Common myeloid progenitor, CD34-positive (primary cell): ENCODE measurements at places on chromosomes 7 and 10.

GRCh38 chr7:28960071-28960840 lies 2.1 kb upstream of the TRIL start:
- DNase-seq = no peak
- H3K4me3 ChIP-seq = no peak overlapping the region
- H3K4me1 ChIP-seq = peaks cover 34% of the 10 kb centered on the region
- H3K36me3 ChIP-seq = no peaks in the 10 kb centered on the region
- no peak overlapping the region for H3K27ac ChIP-seq

GRCh38 chr10:29517352-29517923 lies 117.3 kb downstream of the SVIL start:
- peaks cover 10% of the 10 kb centered on the region for H3K36me3 ChIP-seq
- no peaks in the 10 kb centered on the region for H3K27me3 ChIP-seq
- no peaks in the 10 kb centered on the region for H3K4me1 ChIP-seq
- peak; percentile 51 for DNase-seq
- H3K4me3 ChIP-seq = no peak overlapping the region
- H3K27ac ChIP-seq = no peak overlapping the region

DNA sequence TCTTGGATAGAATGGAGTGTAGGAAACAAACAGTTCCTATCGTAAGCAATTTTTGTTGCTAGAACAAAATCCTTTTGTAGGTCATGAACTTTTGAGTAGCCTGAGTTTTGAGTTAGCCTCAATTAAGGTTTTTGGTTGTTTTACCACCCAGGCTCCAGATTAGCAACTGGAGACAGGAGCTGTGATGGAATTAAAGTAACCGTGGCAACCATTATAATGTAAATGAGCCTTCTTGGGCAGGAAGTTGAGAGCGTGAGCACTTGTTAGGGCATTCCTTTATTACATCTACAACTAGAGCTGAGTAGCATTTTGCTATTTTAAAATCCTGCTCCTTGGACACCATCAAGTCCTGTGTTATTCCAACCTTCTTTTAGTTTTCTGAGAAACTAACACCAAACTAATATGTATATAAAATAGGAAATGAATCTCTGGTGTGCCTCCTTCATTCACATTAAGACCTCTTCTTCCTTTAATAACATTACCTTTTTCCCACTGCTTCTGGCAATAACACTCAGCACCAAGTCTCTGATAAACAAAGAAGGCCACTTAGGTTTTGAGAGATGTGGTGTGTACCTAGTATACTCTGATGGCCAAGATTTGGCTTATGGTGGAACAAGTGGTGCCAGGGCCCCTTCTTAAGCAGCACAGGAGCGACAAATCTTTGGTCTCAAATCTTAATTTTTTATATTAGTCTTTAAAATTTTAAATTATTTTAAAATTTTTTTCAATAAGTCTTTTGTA lies 34.0 kb downstream of the AHCYL2 start:
- DNase-seq = no peak
- H3K4me1 ChIP-seq = peaks cover 7% of the 10 kb centered on the region
- H3K27me3 ChIP-seq = no peaks in the 10 kb centered on the region
- H3K27ac ChIP-seq = no peak overlapping the region
- H3K4me3 ChIP-seq = no peak overlapping the region

GRCh38 chr10:15333909-15334649 lies 37.0 kb downstream of the FAM171A1 start:
- no peak overlapping the region for H3K27ac ChIP-seq
- H3K4me1 ChIP-seq = no peaks in the 10 kb centered on the region
- no peak overlapping the region for H3K4me3 ChIP-seq
- H3K36me3 ChIP-seq = no peaks in the 10 kb centered on the region
- peaks cover 2% of the 10 kb centered on the region for H3K27me3 ChIP-seq
- DNase-seq = no peak

DNA sequence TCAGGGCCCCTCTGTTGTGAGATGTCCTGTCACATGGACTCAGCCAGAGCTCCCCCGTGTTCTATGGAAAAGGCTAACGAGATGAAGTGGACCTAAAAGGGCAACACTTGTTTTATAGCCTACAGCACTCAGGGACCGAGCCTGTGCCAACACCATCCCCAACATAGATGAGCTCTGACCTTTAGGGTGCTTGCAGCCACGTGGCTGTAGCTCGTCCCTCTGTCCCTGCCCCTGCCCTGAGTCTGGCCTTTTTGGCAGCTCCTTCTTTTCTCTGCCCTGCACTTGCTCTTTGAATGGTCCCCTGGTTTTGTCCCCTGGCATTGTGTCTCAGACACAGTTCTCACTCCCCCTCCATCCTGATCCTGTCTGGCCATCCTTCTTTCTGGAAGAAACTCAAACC lies 81.2 kb upstream of the GDF10 start:
- no peak overlapping the region for H3K4me3 ChIP-seq
- H3K4me1 ChIP-seq = no peaks in the 10 kb centered on the region
- no peaks in the 10 kb centered on the region for H3K36me3 ChIP-seq
- H3K27me3 ChIP-seq = no peaks in the 10 kb centered on the region

DNA sequence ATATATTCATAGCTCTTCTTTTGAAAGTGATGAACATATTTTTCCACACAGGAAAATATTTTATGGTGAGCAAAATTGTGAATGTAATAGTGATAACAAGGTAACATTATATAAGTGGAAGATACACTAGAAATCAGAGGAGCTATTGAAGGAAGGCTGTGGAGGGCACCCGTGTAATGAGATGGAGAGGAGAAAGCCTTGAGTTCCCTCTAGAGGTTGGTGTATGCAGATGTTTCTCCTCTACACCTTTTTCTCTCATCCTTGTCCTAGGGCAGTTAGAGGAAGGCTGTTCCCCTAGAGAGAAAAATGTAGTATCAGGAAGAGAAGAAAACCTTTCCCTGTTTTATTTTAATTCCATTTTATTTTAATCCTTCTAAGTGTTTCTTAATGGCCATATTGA lies 54.6 kb upstream of the NRG3 start:
- DNase-seq = peak; percentile 8
- H3K27me3 ChIP-seq = no peaks in the 10 kb centered on the region
- no peaks in the 10 kb centered on the region for H3K36me3 ChIP-seq
- H3K4me3 ChIP-seq = no peak overlapping the region

DNA sequence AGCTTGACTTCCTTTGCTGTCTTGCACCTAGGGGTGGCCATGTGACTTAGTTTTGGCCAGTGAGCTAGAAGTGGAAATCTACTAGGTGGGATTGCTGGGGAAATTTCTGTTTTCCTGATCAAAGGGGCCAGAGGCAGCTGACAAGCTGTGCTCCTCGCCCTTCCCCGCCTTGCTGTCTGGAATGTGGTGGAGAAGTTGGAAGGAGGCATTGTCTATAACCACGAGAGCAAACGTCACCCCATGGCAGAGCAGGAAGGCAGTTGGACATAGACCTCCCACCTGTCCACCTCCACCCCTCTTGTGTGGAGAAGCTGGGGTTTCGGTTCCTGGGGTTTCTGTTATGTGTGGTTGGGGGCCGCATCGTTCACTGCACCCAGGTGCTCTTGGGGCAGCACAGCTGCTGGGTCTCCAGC lies 7.3 kb downstream of the SFRP5 start:
- no peaks in the 10 kb centered on the region for H3K27me3 ChIP-seq
- no peak for DNase-seq
- no peak overlapping the region for H3K27ac ChIP-seq
- peaks cover 10% of the 10 kb centered on the region for H3K4me1 ChIP-seq

DNA sequence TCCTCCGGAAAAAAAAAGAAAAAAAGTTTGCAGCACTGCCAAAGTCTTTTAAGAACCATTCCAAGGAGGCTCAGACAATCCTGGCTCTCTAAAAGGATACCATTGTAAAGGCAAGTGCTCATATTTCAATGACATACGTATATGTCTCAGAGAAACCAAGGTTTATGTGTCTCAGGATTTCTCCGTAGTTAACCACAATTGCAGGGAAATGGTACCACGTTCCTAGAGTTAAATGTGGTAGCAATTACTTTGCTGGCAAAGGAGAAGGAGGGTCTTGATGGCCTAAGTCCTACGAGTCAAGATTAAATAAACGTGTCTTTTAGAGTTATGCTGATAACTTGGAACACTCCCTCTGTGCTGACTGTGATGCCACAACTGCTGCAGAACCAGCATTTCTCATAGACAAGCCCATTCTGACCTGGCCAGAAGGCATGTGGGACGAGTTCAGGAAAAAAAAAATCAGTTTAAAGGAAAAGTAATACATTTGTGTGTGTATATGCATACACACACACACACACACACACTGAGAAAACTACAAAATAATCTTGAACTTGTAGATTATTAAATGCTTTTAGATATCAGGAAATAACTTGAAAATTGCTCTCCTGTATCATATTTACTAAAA lies 245.9 kb downstream of the FGFR2 start:
- H3K4me1 ChIP-seq = no peaks in the 10 kb centered on the region
- H3K36me3 ChIP-seq = no peaks in the 10 kb centered on the region
- H3K4me3 ChIP-seq = no peak overlapping the region
- no peak overlapping the region for H3K27ac ChIP-seq
- no peaks in the 10 kb centered on the region for H3K27me3 ChIP-seq

DNA sequence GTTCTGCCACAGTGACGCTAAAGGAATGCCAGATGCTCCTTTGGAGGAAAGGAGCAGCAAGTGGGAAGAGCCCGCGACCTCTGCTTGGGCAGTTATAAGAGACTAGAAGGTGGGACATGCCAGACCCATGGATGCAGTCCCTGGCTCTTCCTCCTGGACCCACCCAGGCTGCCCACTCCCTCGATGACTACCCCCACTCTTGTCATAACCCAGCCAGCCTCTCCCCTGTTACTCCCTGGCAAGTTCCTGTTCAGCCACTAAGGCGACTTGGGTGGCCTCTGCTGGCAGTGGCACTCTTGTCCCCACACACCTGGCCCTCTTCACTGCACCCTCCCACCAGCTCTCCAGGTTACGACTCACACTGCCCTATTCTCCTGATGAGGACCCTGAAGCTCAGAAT lies 33.5 kb downstream of the COL13A1 start:
- no peaks in the 10 kb centered on the region for H3K27me3 ChIP-seq
- DNase-seq = no peak
- no peaks in the 10 kb centered on the region for H3K36me3 ChIP-seq
- H3K4me1 ChIP-seq = peaks cover 17% of the 10 kb centered on the region
- H3K4me3 ChIP-seq = no peak overlapping the region
- no peak overlapping the region for H3K27ac ChIP-seq

- H3K27ac ChIP-seq = no peak overlapping the region
- H3K27me3 ChIP-seq = no peaks in the 10 kb centered on the region
- H3K4me1 ChIP-seq = no peaks in the 10 kb centered on the region
- H3K4me3 ChIP-seq = no peak overlapping the region
These were observed 232.9 kb upstream of the PHF14 start for GRCh38 chr7:10740805-10741204.

DNA sequence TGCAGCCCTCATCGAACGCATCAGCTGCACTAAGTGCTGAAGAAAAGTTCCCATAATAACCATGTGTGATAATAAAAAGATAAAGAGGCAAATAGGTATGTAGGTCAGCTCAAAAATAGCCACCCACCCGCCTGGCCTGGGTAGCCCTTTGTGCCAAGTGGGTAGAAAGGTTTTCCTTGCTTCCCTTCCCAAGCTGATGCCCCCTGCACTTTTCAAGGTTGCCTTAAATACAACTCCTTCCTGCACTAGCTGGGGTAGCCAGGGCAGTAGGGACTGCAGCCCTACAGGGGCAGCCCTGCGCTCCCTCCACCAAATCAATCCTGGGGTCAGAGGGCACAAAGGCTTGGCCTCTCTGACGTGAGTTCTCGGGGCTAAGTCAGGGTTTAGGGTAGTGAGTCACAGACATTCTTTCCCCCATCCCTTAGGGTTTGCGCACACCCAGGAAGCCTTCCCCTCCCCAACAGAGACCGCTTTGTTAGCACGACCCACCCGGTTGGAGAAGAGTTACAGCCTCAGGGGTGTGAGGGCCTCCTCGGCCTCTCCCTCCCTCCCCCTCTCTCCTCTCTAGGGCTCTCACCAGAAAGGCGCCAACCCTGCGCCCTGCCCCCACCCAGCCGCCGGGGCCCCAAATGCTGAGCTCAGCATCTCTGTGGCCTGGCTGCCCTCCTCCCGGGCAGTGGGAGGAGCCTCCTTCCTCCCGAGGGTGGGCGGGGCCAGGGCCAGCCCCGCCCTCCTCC lies 13.3 kb upstream of the DDIT4 start:
- no peaks in the 10 kb centered on the region for H3K36me3 ChIP-seq
- DNase-seq = no peak
- peak overlapping the region; percentile 74 for H3K4me3 ChIP-seq
- no peaks in the 10 kb centered on the region for H3K27me3 ChIP-seq
- H3K27ac ChIP-seq = no peak overlapping the region

- no peaks in the 10 kb centered on the region for H3K27me3 ChIP-seq
- H3K4me3 ChIP-seq = no peak overlapping the region
- H3K27ac ChIP-seq = no peak overlapping the region
- H3K4me1 ChIP-seq = peaks cover 65% of the 10 kb centered on the region
These were observed 33.4 kb upstream of the SH2D4B start for GRCh38 chr10:80504158-80504811.

- peaks cover 56% of the 10 kb centered on the region for H3K4me1 ChIP-seq
- peak; percentile 55 for DNase-seq
- no peak overlapping the region for H3K4me3 ChIP-seq
These were observed 3.8 kb downstream of the PRKCQ start for GRCh38 chr10:6576326-6576725.

DNA sequence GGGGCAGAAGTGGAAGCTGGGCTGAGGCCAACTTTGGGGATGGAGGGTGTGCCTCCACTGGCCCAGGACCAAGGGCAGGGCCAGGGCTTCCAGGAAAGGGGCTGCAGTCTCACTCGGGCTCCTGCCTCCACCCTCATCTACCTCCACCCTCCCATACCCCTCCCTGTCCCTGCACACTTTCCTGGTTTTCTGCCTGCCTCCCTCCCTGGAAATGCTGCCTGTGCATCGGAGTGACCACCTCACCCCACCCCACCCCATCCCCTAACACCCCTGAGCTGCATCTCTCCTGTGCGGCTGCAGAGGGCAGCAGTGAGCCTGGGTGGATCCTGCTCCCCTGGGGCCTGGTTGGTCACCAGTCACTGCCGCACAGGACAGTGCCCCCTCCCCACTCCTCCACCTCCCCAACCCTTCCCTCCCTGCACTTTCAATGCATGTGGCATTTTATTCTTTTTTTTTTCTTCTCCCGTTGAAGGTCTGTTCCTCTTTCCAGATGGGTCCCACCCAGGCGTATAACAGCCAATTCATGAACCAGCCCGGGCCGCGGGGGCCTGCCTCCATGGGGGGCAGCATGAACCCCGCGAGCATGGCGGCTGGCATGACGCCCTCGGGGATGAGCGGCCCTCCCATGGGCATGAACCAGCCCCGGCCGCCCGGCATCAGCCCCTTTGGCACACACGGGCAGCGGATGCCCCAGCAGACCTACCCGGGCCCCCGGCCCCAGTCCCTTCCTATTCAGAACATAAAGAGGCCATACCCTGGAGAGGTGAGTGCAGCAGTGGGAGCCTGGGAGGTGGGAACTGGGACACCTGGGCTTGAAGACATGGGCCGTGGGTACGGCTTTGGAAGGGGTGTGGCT lies 54.1 kb upstream of the PPIF start:
- no peak overlapping the region for H3K4me3 ChIP-seq
- peaks cover 51% of the 10 kb centered on the region for H3K4me1 ChIP-seq
- H3K27me3 ChIP-seq = no peaks in the 10 kb centered on the region
- H3K27ac ChIP-seq = peak overlapping the region; percentile 64
- H3K36me3 ChIP-seq = peaks cover 18% of the 10 kb centered on the region
- peak; percentile 76 for DNase-seq

DNA sequence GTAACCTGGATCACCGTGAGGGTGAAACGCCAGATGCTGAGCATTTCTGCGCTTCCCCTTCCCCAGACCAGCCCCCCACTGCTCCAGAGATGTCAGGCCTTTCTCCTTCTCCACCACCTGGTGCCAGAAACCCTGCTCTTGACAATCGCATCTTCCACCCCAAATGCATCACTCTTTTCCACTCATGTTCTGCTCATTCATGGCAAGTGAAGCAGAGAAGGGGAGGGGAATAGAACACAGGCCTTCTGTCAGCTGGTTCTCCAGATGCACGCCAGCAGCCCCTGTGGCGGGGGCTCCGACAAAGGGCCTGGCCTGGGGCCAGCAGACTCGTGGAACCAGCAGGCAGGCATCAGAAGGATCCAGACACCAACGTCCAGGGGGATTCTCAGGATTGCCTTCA lies 68.5 kb upstream of the SVIL start:
- no peak for DNase-seq
- no peaks in the 10 kb centered on the region for H3K36me3 ChIP-seq
- peaks cover 8% of the 10 kb centered on the region for H3K4me1 ChIP-seq
